SK-N-SH (cell line): ENCODE measurements at places on chromosomes 6 and 20.

DNA sequence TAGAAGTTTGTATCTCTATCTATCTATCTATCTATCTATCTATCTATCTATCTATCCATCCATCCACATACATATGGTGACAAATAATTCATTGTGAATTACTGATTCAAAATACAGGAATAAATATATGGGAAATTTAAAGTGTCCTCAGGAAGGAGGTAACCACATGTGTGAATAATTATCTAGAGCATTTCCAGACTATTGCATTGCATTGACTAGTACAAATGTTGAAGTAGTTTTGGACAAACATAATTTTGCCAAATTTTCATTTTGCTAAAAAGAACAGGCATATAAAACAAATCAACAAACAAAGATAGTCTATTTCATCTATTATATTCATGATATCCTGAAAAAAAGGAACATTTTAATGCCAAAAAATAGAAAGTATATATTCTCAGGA, 192.7 kb downstream of the UTRN start:
- DNase-seq = no peak

GRCh38 chr20:48828734-48829460, 1.1 kb upstream of the PREX1 start:
- peak; percentile 37 for DNase-seq

DNA sequence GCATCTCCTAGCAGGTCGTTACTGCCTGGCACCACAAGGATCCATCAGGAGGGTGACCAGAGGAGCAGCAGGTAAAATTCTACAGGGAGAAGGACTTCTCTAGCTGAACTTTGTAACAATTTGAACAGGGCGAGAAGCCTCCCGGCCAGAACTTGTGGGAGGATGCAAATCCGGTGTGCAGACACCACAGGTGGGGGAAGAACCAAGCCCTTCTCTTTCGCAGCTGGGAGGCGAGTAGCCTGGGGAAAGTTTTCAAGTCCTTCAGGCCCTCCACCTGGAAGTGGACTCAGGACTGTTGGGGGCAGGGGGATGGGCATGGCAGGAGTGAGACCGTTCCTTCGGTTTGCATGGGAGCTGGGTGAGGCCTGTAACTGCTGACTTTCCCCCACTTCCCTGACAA, 42.7 kb upstream of the FAM210B start:
- DNase-seq = no peak

GRCh38 chr6:23096876-23097275, 527.5 kb downstream of the HDGFL1 start:
- no peak for DNase-seq

DNA sequence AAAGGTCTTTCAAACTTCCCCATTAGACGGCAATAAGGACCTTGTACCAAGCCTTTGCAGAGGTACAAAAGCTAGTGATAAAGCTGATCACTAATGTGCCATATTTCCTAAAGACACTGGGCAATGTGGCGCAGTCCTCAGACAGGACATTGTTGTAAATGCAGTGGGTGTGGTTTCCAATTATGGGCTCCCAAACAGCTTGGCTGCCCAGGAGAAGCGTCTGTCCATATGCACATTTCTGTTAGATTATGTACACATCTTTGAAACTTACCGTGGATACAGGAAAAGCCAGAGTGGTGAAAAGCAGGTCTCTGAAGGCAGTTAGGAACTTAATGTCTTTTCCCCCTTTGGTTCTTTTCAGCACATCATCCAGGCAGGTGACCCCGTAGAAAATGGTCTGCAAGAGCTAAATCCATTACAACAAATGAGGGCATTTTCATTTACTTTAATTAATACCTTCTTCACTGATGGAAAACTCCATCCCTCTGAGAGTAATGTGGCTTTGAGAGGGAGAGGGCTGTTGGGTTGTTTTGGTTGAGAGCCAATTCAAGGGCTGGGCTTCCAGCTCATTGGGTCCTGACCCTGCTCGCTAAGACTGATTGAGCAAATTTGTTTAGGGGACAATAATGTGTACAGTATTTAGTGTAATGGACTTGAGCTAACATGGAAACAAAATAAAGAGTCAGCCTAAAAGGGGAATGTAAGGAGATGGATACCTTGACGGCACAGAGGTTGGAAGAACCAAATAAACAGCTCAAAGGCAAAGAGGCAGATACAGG, 10.4 kb downstream of the ADTRP start:
- no peak for DNase-seq

DNA sequence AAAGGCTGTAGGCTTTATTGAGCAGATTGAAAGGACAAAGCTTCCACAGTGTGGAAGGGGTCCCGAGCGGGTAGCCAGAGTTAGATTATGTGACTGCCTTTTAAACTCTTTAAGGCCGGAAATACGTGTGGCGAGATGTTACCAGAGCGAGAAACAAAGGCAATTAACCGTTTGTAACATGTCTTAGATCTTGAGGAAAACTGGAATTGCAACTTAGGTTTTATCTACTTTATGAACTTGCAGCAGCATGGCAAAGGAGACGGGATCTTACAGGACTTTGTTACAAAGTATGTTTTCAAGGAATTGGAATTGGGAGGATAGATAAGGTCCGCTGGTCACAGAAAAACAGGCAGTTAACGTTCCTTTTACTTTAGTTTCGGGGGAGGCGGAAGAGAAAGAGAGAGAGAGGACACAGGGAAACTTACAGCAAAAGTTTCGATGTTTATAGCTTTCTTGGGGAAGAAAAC, 594.7 kb upstream of the ADGRB3 start:
- DNase-seq = no peak
